NCI-H1417 treated with DMSO at 0.1 percent for 48 hours (cell line): ENCODE measurements at places on chromosomes 4 and X.

DNA sequence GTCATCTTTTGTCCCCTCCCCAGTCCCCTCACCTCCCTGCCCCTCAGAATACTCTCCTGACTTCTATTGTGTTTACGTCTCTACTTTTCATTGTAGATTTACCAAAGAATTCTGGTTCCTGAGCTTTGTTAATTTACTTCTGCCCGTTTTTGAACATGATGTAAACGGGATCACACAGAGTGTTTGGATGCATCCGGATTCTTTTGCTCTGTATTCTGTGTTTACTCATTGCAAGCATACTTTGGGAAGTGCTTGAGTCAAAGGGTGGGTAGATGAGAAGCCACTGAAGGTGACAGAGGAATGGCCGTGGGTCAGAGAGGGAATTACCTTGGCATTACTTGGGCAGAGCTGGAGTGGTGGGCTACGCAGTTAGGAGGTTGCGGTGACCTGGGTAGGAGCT lies 18.0 kb downstream of the CLCN4 start:
- no peak for DNase-seq

GRCh38 chr4:40322811-40323210 lies 12.3 kb upstream of the CHRNA9 start:
- no peak for DNase-seq

DNA sequence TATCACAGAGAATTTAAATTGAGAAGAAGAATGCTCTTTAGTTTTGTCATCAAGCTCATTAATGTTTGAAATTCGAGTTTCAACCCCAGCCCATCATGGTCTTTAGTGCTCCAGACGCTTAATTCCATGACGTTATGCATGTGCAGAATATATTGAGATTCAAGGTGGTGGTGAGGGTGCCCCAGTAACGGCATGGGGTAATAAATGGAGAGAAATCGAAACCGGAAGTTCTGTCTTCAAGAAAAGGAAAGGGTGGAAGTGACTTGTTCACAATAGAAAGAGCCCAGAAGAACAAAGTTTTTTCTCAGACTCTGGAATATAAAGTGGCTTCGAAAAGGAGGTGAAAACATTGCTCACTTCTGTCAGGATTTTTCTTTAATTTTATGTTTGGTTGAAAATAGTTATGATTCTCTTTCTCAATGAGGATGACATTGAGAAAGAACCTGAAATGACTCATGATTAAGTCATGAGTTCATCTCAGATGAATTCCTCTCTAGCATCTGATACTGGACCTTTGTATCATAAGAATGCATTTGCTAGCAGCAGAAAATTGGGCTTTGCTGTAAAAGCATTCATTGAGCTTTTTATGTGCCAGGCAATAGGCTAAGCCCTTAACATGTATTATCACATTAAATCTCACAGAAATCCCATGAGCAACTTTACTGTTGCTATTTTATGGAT lies 779 bp upstream of the DDX60L start:
- DNase-seq = no peak

DNA sequence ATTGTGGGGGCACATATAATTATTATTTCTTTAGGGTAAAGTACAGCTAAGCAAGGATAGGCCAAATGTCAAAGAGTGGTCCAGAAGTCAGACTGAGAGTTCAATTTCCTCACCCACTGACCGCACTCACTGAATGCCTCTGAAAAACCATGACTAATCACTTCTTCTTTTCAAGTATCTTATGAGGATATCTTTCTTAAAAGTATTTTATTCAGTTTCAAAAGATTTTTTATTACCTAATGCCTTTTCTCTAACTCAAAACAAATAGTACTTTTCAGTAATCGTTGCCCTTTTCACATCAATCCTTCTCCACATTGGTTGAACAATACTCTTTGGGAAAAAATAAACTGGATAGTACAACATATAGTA lies 61.7 kb upstream of the CAMK2D start:
- no peak for DNase-seq

GRCh38 chrX:9466736-9467135 lies 1.9 kb downstream of the TBL1X start:
- DNase-seq = no peak

GRCh38 chrX:131063613-131064012 lies 5.5 kb downstream of the ARHGAP36 start:
- no peak for DNase-seq

DNA sequence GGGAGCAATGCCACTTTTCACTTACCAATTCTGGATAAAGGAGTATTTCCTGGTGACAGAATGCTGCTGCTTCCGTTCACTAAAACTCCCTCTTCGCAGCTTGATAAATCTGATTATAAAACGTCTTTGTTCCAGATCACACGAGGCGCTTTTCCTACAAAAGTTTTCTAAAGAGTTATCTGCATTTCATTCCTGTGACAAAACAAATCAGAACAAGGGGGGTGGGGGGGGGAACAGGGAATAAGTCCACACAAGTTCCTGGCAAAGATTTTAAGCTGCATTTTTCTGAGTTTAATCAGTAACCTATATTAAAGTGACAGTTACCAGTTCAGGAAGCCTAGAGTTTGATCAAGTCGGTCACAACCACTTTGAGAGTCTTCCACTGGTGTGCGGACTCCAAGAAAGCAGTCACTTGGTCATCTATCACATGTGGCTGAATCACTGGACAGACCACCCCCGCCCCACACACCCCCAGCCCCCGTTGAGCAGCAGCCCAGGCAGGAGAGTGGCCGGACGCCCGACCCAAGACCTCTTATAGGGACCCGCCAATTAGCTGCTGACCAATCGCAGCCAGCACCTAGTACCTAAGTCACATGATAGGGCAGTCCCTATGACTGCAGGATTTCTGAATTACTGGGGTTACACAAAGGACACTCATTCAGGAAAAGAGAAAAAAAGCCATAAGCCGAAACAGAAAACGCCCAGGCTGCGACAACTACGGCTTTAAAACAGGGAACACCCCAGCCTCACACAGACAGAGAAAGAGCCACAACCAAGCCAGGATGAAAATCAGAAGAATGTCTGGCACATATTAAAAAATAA lies 569.3 kb upstream of the DIPK2B start:
- no peak for DNase-seq

DNA sequence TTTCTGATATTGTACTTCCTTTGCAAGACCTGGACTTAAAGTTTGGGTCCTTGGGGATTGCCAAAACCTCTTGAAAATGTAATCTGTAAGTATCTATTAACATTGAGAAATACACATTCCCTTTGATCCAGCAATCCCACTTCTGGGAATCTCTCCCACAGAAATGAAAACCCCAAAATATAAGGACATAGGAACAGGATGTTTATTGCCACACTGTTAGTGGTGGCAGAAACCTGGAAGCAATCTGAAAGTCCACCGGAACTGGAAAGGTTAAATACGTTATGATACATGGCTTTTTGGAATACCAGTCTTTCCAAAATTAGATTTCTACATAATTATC lies 71.2 kb upstream of the STX18 start:
- DNase-seq = no peak

GRCh38 chrX:30975467-30975866 lies 86.4 kb upstream of the TAB3 start:
- no peak for DNase-seq

GRCh38 chr4:89753601-89754066 lies 83.3 kb downstream of the SNCA start:
- no peak for DNase-seq

GRCh38 chr4:81746773-81747172 lies 275.1 kb upstream of the RASGEF1B start:
- no peak for DNase-seq

- DNase-seq = no peak
Measured at GRCh38 chr4:92120810-92121498, 182.8 kb upstream of the GRID2 start.

DNA sequence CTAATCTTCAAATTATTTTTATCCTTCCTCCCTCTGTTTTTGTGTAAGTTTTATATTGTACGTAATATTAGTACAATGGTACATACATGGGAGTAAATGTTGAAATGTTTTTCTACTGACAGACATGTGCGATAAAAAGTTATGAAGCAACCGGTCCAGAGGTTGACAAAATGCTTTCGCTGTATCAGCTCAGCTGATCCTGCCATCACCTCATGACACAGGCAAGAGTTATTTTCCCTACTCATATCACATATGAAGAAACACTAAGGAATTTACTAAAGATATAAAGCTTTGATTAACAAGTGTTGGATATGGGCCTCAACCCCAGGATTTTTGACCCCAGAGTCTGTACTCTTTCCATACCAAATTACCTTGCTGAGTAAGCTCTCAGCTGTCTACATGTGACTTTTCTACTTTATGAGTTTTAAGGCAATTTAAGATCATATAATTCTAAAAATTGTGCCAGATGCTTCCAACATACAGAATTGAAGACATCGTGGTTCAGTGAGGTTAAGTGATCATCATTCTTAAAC lies 50.0 kb downstream of the CLCN5 start:
- DNase-seq = no peak

DNA sequence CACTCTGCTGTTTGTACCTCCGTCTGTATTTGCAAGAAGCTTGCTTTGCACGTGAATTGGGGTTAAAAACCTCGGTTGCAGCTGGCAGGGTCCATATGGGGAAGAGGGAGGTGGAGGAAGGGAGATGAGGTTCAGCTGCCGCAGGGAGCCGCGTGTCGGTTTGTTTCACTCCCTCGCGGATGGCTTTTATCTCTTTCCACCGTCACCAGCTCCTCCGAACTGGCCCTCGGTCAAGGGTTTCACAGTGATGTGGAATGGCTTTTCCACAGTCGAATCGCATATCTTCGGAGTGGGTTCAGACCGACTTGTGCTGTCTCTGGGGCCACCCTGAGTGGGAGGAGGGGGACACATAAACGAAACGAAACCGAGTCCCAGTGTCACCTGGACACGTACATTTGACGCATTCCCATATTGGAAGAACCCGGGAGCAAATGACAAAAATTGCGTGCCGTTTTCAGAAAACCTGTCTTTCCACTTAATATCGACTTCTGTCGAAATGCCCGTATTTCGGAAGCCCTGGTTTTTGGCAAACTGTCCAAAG lies 929 bp downstream of the ZBTB33 start:
- no peak for DNase-seq

- no peak for DNase-seq
Measured at GRCh38 chr4:189941005-189941450, 356 bp downstream of the FRG1 start.

DNA sequence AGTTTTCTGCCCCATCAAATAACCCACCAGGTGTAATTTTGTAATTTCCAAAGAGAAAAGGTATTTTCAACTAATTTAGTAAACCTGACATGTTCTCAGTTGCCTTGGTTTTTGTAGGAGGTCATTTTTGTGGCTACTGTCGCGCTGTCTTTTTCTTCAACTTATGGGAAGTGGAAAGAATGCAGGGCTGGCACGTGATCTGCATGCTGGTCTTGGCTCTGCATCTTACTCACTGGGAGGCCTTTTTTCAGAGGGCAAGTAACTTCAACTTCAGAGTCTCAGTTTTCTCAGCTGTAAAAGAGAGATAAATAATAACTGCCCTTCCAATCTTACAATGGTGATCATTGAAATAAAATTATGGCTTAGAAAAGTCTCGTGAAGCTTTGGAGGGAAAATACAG lies 109.9 kb upstream of the SMIM10 start:
- DNase-seq = no peak

GRCh38 chr4:90012918-90013317 lies 114.3 kb upstream of the CCSER1 start:
- DNase-seq = no peak

DNA sequence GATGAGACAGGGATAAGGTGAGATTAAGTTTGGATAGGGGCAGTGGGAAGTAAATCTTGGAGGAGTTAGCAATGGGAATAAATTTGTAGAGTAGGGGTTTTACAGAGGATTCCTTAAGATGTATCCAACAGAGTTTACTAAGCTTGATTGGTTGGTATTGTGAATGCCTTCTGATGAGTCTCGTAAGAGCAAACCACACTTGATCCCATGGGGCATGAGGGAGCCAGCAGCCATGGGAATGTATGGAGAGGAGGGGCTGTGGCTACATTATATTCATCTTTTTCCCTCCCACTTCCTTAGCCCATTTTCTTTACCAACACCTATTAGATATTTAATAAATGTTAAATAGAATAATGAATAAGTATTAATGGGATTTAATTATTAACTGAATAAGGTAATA lies 126.6 kb upstream of the NDST3 start:
- no peak for DNase-seq

GRCh38 chrX:148380650-148381561 lies 119.5 kb upstream of the AFF2 start:
- DNase-seq = no peak

GRCh38 chrX:129693354-129693753 lies 38.6 kb upstream of the APLN start:
- DNase-seq = no peak

DNA sequence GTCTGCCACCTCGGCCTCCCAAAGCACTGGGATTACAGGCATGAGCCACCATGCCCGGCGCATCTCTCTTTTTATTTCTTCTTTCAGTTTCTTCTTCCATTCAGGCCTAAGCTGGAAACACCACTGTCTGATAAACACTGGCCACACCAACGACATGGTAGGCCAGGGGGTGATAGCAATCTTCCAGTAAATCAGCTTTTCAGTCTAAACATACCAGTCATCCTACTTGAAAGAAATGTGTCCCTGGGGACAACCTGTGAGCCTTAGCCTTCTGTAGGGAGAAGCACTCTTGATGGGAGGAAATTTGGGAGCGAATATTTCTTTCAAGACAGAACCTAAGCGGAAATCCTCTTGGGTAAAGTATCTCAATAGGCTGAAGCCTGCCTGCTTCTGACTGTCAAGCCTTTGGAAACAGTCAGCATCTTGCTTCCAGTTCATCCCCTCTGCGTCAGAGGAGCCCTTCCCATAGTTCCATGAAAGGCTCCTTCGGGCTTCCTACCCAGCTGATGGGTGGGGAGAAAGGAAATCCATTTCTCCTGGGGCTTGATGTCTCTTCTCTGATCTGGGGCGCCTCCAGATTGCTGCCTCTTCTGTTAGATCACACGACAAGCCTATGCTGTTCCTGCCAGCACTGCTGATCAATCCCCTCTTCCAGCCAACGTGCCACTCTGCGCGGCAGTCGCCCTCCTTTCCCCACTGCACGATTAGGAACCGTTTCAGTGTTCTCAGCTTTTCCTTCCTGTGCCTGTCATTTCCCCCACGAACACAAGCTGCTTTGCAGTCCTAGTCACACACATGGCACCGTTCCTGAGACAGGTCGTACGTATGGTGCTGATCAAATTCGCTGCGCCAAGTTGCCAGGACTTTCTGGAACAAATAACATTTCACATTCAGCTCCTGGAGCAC lies 49.5 kb upstream of the CBR4 start:
- DNase-seq = no peak
